ENCODE measurements at places on chromosomes 2 and 18. TPM values are rescaled to one million over a fixed set of nuclear protein-coding genes. Genes with fewer than 3 reads are reported as not detected.

The TRPM8 gene
- not detected for total RNA-seq

The TRIM43 gene
- not detected for total RNA-seq

The GKN1 gene
- not detected for total RNA-seq

The ZAP70 gene
- total RNA-seq = not detected

The GPR39 gene
- total RNA-seq = 3.8 TPM

The TBR1 gene
- total RNA-seq = 0.97 TPM

The PTGR3 gene
- 8.1 TPM for total RNA-seq

The APLF gene
- total RNA-seq = 5.1 TPM

The TMEM37 gene
- not detected for total RNA-seq

The DPP4 gene
- 39.9 TPM for total RNA-seq

The REG3A gene
- not detected for total RNA-seq

The ZNF519 gene
- total RNA-seq = 2.0 TPM

The GPR17 gene
- not detected for total RNA-seq

The IL36RN gene
- total RNA-seq = not detected

The TMEM247 gene
- total RNA-seq = not detected

The AGAP1 gene
- 18.3 TPM for total RNA-seq

The VIL1 gene
- total RNA-seq = not detected

The ANKRD23 gene
- 1.1 TPM for total RNA-seq

The OSBPL6 gene
- total RNA-seq = 6.3 TPM

The SUMO1 gene
- total RNA-seq = 157 TPM

The PROM2 gene
- 0.22 TPM for total RNA-seq

The MARCO gene
- not detected for total RNA-seq

The NT5DC4 gene
- not detected for total RNA-seq

The PSME4 gene
- 40.1 TPM for total RNA-seq

The RIF1 gene
- 24.8 TPM for total RNA-seq

The ASB3 gene
- 23.0 TPM for total RNA-seq

The CXCR4 gene
- total RNA-seq = not detected

The DNPEP gene
- total RNA-seq = 84.5 TPM

The CIB4 gene
- not detected for total RNA-seq

The FIGLA gene
- not detected for total RNA-seq

The IL1RL2 gene
- total RNA-seq = 2.9 TPM

The FBXO36 gene
- total RNA-seq = 2.3 TPM

The SLC11A1 gene
- not detected for total RNA-seq

The FLACC1 gene
- total RNA-seq = 2.3 TPM

The CNTNAP5 gene
- total RNA-seq = not detected

The TEKT4 gene
- total RNA-seq = not detected

The GALNT14 gene
- total RNA-seq = 1.4 TPM

The AMER3 gene
- total RNA-seq = not detected

The MPP4 gene
- 3.8 TPM for total RNA-seq

The GALNT5 gene
- total RNA-seq = 114 TPM

The TWIST2 gene
- 467 TPM for total RNA-seq

The FHL2 gene
- total RNA-seq = 404 TPM

The SPC25 gene
- 3.7 TPM for total RNA-seq

The MAB21L4 gene
- total RNA-seq = not detected

The INO80B gene
- 10.9 TPM for total RNA-seq

The ALPG gene
- not detected for total RNA-seq

The CCDC85A gene
- total RNA-seq = 9.9 TPM

The PTPN2 gene
- 18.4 TPM for total RNA-seq

Data from GM23248 (cell line).